ENCODE measurements at places on chromosomes 3 and 15. TPM values are rescaled to one million over a fixed set of nuclear protein-coding genes. Genes with fewer than 3 reads are reported as not detected.

The CDHR4 gene
- total RNA-seq, result 0.32 TPM

- no peak for DNase-seq
Measured at GRCh38 chr3:184470551-184470950, 90.7 kb downstream of the CHRD start.

The GADL1 gene
- not detected for total RNA-seq

DNA sequence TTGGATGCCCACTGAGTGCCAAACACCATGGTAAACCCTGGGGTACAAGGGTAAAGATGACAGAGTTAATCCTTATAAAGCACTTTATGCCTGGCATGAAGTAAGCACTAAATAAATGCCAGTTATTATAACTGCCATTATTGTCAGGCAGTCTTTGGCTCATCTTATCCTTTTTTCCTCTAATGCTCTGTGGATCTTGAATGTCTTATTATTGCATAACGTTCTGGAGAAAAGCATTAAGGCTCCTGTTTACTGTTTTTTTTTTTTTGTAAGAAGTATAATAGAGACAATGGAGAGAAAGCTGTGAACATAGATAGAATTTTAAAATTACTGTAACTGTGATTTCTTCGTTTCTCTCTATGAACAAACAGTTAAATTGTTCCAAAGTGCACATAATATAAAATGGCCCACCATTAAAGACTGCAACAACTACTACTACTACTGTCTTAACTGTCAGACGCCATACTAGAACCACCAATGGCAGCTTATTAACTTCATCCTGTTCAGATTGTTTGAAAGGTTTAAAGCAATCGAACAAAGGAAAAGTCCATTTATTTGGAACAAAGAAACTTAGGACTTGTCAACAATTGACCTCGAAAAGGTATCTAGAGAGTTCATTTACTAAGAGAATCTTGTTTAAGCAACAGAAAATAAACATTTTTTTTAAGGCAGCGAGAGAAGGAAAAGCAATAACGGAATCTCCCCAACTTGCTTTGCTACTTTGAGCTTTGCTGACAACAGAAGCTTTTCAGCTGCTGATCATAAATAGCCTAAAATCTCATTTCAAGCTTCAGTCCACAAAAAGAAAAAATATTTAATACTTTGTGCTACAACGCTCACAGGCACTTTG lies 520.7 kb downstream of the ROBO1 start:
- DNase-seq, result no peak

GRCh38 chr15:73897441-73898261 lies 24.3 kb downstream of the TBC1D21 start:
- peak; percentile 85 for DNase-seq

The ATP13A5 gene
- not detected for total RNA-seq

The IL20RB gene
- 0.93 TPM for total RNA-seq

The A4GNT gene
- not detected for total RNA-seq

GRCh38 chr3:128074851-128075521 lies 22.7 kb downstream of the SEC61A1 start:
- no peak for DNase-seq

The KLF15 gene
- 0.32 TPM for total RNA-seq

- DNase-seq, result no peak
Measured at GRCh38 chr3:2247831-2248230, 149.2 kb downstream of the CNTN4 start.

DNA sequence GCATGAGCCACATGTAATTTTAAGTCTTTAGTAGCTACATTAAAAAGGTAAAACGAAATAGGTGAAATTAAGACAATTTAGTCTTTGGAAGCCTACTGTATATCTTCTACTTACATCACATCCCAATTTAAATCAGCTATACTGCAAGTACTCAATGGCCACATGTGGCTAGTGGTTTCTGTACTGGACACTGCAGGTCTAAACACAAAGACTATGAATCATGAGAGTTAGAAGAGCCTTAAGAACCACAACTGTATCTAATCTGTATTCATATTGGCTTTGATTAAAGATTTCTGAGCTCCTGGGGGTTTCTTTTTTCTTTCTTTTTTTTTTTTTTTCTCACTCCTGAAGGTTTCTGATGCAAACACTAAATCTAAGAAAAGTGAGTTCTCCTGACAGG lies 2.3 kb upstream of the EIF1B start:
- no peak for DNase-seq

DNA sequence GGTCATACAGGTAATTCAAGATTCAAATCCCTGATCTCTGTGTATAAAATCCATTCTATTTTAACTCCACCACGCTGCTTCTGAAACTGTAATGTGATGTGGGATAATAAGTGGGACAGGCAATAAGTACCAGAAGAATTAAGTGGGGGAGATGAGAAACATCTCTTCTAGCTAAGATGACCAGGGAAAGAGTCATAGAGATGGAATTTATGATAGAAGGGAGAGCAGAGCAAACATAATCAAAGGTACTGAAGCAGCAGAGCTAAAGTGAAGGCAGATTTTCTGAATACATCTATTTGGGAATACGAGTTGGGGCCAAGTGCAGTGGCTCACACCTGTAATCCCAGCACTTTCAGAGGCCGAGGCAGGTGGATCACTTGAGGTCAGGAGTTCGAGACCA lies 4.9 kb downstream of the MRPL47 start:
- no peak for DNase-seq

The CPLX3 gene
- total RNA-seq, result not detected

The C3orf22 gene
- not detected for total RNA-seq

DNA sequence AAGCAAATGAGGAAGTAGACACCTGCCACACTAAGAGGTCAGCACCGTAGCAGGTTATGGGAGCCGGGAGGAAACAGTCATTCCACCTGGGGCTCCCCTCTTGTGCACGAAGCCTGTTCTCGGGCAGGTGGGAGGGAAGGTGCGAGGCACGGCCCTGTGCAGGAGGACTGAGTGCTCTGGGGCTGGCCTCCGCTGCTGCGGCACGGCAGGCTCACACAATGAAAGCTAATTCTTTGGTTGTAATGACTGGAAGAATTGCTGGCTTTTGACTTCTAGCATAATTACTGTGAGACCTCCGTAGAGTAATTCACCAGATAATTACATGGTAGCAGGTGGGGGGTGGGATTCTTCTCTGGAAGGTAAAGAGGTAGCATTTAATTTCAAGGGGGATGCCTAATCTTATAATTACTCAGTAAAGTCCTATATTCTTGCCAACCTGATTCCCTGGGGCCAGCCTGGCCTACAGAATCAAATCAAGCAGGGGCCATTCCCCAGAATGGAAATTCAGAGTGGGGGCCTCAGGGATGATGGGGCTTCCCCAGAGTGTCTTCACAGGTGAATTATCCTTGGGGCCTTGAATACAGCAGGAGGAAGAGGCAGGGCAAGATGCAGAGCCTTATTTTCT lies 129.1 kb downstream of the TPRA1 start:
- no peak for DNase-seq

DNA sequence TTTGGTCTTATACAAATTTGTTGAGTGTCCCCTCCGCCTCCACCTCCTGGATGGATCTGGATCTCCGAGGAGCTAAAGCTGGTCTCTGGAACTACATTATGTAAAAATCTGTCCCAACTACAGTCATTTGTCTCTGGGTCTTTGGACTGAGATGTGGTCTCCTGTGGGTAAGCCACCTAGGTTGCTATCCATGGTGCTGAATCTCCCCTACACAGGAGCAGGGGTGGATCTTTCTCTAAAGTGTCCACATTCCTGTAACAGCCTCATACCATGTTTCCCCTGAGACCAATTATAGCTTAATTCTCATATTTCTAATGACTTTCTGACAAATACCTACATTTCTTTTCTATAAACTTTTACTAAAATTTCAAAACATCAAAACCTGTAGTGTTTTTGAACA lies 625.8 kb downstream of the TAFA4 start:
- peak; percentile 13 for DNase-seq

DNA sequence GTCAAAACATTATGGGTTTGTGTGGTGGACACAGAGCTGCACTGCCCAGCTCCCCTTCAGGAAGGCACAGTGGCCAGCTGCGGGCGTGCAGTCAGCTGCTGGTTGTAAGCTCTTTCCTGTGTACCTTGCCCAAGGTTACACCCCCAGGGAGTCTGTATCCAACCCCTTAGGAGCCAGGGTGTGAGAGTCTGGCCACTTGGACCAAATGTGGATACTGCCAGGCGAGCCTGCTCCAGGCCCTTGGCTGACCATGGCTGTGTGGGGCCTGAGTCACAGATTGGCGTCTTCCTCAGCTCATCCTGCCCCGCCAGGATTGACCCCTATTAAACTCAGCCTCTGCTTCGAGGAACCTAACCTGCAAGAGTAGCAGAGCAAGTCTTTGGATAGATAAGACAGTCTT lies 56.9 kb downstream of the ABHD5 start:
- no peak for DNase-seq

DNA sequence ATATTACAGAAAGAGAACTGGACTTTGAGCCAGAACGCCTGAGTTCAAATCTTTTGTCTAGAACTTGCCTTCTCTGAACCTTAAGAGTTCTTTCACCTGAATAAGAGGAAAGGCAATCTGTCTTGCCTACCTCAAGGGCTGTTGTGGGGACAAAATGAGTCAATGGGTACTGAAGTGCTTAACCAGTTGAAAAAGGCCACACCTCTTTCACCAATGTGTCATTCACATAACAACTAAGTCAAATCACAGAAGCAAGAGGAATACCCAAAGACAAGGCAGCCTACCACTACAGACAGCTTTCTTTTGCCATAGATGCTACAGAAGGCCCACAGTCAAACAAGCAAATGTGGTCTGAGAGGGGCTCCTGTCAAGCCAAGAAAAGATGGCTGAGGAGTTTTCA lies 39.7 kb downstream of the NBEAL2 start:
- DNase-seq, result peak; percentile 66

DNA sequence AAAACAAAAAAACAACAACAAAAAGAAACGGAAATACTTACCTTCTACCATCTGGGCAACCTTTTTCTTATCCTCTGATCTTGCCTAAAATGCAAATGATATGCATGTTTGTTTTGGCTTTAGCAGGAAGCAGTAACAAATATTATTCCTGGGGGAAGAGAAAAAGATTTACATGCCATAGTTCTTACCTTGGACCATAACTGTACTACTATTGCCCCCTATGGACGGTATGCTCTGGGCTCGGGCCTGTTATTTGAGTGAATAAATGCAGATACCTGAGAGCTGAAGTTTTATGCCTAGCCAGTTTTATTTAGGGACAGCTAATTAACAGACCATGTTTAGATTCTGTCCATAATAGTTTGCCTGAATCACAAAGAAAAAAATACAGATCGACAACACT lies 12.6 kb upstream of the STARD5 start:
- DNase-seq, result peak; percentile 52

The CCR9 gene
- total RNA-seq, result not detected

GRCh38 chr3:181252631-181253030 lies 263.1 kb upstream of the DNAJC19 start:
- no peak for DNase-seq

DNA sequence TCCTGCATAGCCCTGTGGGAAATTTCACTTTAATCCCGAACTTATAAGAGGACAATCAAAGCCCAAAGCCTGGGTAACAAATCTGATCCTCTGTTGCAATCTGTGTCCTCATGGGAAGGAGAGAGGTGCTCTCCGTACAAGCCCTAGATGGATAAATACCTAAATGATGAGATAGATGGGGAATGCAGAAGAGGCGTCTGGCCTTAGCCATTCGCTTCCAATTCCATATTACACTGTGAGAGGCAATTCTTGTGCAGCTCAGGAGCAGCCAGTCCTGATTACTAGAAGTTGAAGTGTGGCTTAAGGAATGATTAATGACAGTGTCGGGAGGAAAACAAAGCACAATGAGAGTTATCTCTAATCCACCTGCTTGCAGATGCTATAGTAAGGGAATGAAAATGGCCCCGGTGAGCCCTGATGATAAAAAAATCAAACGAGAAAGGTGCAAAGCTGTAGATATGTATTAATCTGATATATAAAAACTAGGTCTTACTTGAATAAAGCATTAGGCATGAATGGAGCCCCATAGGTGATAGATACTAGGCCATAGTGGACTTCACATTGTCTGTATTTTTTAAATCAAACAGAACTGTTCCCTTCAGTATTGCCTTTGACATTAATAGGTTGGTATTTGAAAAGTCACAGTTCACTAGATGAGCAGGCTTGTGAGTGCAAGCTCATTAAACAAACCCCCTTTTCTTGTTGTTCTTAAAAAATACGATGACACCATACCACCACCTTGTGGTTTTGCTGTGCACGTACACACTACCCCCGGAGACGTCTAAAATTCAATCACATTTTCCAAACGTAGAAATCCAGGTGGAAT lies 54.2 kb upstream of the TMCO5A start:
- peak; percentile 7 for DNase-seq

All from activated CD4-positive, alpha-beta T cell treated with anti-CD3 and anti-CD28 coated beads for 36 hours (primary cell).